Stimulated activated CD4-positive, alpha-beta T cell treated with anti-CD3 and anti-CD28 coated beads, TNF-alpha, amount 100 ng/mL, for 4 hours (primary cell): ENCODE measurements at places on chromosomes 3 and 15.

DNA sequence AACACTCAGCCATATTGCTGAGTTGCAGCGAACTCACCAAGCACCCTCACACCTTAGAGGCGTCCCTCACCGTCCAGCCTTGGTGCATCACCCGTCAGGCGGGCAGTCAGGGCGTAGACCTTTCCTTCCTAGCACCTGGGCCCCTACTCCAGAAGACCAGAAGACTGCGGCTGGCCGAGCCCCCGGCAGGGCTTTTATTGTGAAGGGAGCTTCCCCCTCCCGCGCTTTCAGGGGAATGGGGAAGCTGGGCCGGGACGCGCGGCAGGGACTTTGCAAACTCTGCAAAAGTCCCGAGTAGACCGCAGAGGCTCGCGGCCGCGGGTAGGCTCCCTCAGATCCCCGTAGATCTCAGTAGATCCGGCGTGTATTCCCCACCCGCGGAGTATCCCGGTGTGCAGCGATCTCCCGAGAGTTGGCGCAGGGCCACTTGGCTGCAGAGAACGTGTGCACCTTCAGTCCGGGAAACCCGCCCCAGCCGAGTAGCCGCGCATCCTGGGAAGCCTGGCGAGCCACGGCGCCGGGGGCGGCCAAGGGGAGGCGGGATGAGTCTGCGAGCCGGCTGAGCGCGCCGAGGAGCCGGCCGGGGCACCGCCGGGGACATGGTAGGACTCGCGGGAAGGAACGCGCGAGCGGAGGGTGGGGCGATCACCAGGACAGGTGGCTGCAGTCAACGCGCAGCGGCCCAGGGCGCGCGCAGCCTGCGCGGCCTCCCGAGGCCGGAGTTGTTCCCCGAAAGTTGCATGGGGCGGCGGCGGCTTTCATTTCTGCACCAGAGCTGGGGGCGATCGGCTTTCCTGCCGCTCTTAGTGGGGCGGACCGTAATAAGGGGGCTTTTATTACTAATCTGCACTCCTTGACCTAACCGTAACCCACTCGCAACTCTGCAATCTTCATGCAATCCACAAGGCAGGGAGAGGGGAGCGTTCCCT is at the start of gene GASK1A:
Gene GASK1A, plus strand, starts transcription at position 268 of the 929 bp plus-strand sequence. Its CDS starts 332 bp downstream, at position 600.
- DNase-seq: no peak

DNA sequence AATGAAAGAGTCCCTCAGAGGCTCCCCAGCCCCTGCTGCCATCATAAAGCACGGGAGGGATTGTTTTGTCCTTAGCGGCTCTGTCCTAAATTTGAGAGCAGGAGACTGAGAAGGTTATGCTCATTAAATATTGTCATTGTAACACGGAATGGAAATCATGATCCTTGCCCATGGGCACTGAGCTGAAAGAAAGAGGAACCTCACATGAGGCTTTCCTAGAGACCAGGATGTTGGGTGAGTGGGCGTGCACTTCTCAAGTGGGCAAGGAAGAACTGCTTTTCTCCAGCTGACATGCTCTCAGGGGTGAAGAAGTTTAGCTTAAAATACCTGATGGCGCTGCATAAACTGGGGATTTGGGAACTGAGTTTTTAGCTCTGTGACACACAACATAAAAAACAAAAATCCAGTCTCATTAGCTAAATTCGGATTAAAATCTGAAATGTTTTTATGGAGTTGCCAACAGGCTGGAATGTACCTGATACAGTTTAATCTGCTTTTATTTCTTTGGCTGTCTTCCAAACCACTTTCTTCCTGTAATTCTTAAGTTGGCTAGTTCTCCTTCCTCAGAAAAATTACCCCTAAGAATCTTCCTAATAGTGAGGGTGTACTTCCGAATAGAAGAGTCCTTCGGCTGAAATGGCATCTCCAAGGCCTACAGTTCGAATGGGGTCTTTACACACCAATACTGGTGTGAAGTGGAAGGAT is 31.7 kb downstream of the ADPGK start:
- no peak for DNase-seq

DNA sequence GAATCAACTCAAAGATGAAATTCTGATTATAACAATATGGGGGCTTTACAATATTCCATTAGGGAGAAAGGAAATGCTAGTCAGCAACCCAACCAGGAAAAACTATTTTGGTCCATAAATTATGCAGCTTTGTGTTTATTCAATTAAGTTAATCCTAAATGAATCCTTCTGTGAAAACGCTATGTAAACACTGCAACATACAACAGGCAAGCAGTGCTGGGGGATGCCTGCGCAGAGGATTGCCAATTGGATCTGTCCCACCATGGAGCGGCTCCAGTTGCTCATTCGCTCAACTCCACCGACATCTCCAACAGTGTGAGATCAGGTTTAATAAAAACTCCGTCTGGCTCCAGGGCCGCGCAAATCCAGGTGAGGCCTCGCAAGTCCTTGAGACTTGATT is 290.5 kb upstream of the VEPH1 start:
- no peak for DNase-seq

- no peak for DNase-seq
These were observed 52.5 kb upstream of the RPL32 start for GRCh38 chr3:12893852-12894251.

- DNase-seq: no peak
These were observed 121.9 kb downstream of the SLCO3A1 start for GRCh38 chr15:91975241-91975978.

- no peak for DNase-seq
These were observed 43.0 kb downstream of the SAXO2 start for GRCh38 chr15:82305621-82306048.

GRCh38 chr3:76500746-76501275 is 539.1 kb upstream of the ROBO2 start:
- DNase-seq: no peak

DNA sequence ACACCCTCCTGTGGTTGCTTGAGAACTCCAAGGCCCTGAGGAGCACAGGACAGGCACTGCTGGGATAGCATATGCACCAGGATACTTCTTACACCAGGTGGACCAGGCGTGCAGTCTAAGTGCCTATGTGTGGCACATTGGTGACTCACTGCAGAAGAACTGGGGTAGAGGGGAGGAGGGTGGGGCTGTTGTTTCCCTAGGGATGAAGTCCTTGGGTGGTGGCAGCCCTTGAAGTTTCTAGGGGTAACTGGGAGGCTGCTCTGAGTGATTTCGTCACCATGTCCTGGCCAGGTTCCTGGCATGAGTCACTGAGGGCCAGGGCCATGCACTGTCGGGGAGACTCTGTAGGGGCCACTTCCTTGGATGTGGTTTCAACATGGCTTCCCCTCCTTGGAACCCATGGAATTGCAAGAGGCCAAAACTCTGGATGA is 15.9 kb downstream of the MYZAP start:
- DNase-seq: no peak

GRCh38 chr3:183577346-183577745 is 21.8 kb upstream of the KLHL6 start:
- DNase-seq: no peak

DNA sequence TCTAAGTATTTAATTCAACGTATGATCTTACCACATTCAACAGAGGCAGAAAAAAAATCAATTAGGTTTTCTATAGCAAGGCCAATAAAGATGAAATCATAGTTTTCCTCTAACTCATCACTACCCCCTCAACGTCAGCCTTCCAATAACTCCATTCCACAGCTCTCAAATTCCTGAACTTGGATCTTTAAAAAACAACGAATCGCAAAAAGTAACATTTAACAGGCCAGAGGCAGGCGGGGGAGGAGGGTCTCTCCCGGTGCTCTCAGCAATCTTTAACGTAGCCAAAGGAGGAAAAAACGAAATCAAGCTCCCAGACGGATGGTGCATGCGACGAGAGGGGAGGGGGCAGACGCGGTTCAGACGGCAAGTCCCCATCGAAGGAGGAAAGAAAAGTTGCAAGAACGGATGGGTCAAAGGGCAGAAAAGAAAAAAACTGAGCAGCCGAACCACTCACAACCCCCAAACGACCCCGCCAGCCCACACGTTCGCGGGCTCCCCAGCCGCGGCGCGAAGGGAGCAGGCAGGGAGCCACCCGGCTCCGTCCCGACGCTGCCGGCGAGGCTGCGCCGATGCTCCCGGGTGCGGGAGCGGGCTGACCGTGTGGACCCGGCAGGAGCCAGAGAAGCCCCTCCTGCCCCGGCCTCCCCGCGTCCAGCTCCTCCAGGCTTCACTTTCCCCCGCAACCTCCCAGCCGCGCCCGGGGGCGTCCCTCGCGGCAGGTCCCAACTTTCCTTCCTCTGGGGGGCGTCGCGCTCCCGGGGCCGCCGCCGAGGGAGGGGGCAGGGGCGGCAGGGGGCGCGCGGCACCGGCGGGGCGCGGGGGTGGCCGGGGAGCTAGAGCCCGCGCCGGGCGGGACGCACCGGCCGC is 703 bp downstream of the PEAK1 start:
- peak; percentile 39 for DNase-seq

DNA sequence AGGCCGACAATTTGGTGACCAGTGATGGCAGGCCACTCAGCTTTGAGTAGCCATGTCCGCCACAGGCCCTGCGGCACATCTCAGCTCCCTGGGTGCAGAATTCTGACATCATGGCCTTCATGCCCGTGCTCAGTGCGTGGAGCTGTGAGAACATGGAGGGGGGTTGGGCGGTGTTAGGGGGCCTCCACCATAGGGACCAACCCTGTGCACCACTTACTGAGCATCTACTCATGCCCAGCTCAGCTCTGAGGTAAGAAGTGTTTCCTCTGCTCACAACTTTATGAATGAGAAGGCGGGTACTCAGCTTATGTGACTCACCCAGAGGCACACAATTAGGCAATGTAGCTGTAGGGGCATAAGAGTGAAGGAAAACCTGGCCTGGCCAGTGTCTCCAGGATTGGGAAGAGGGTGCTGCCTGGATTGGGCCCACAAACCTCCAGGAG is 10.5 kb downstream of the ACOX2 start:
- DNase-seq: no peak

DNA sequence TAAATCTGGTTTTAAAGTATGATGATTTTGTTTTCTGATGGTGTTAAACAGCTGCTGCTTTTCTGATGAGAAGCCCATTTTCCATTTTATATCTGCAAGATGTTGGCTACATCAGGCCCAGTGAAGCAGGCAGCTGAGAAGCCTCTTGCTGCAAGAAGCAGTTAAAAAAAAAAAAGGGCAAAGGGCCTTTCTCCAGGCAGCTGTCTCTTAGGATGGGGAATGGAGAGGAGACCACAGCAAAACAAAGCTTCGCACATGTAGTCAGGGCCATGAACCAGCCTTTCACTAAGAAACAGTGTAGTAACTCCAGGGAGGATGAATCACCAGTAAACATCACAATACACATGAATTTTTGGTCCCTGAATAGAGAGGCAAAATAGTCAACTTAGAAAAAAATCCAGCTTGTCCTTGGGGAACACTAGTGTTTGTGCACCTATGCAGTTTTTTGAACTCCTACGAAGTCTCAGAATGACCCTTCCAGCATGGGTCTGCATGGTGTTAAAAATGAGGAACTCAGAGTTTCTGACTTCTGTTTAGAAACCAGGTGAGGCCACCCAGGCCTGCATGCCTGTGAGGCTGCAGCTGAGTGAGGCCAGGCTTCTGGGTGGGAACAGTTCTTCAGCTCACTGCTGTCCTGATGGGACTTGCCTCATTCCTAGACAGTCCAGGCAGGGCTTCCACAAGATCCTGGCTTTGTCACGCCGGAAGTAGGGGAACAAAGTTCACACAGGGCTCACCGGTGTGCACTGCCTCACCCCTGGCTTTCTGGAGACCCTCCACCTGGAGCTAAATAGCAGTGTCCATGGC is 518.7 kb downstream of the MCTP2 start:
- DNase-seq: no peak

GRCh38 chr3:98777801-98778220 is 14.7 kb downstream of the ST3GAL6 start:
- DNase-seq: no peak

GRCh38 chr3:33196538-33196937 is 22.1 kb downstream of the SUSD5 start:
- no peak for DNase-seq

GRCh38 chr3:50100956-50101845 is 12.5 kb downstream of the RBM5 start:
- DNase-seq: no peak

- DNase-seq: no peak
These were observed 14.9 kb downstream of the TMEM43 start for GRCh38 chr3:14139771-14140170.
